ENCODE measurements at places on chromosomes 11 and 22.

GRCh38 chr11:117610901-117611300, 186.1 kb downstream of the DSCAML1 start:
- no peak for DNase-seq

DNA sequence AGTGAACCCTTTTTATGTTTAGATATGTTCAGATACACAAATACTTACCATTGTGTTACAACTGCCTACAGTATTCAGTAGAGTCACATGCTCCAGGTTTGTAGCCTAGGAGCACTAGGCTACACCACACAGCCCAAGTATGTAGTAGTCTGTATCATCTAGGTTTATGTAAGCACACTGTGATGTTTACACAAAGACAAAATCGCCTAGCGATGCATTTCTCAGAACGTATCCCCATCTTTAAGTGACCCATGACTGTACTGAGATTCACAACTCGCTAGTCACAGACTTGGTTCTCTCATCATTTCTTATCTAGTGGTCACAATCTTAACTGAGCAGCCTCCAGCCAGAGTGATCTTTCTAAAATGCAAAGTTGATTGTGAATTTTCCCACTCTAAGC, 119.2 kb downstream of the RASSF10 start:
- DNase-seq = no peak

DNA sequence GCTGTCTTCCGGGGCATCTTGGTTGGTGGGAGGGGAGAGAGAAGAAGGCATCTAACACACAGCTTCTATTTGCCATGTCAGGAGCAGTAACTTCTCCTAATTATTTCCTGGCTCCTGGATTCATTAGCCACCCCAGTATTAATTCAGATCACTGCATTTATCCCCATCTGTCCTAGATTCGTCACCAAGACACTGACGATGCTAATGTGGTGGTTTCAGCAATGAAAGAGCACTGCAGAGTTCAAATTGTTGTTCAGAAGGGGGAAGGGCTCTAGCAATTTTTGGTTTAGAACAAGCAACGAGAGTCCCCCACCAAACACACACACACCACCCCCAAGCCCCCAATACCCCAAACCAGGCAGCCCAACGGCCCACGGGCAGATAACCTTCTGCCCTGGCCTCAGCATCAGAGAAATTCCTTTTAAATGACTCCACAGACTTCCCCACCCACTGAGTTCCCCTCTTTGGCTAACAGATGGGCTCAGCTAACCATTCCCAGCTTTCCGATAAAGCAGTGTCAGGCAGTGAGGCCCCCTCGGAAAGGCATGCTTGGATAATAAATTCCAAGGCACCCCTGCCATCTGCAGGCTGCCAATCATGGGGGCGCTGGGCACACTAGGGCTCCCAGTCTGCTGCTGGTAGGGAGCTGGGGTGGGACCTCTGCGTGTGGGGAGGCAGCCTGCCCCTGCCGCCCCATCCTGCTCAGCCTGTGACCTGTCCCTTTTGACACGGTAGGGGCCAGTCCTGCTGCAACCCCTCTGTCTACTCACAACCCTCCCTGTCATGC, 453.5 kb downstream of the MIAT start:
- no peak for DNase-seq

DNA sequence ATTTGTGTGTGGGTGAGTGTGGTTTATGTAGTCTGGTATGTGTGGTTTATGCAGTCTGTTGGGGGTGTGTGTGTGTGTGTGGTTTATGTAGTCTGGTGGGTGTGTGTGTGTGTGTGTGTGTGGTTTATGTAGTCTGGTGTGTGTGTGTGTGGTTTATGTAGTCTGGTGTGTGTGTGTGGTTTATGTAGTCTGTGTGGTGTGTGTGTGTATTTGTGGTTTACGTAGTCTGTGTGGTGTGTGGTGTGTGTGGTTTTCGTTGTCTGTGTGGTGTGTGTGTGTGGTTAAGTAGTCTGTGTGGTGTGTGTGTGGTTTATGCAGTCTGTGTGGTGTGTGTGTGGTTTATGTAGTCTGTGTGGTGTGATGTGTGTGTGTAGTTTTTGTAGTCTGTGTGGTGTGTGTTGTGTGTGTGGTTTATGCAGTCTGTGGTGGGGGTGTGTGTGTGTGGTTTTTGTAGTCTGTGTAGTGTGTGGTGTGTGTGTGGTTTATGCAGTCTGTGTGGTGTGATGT, 26.2 kb upstream of the PARVG start:
- no peak for DNase-seq

GRCh38 chr11:97794876-97795275, 1225.9 kb upstream of the CNTN5 start:
- DNase-seq = no peak

DNA sequence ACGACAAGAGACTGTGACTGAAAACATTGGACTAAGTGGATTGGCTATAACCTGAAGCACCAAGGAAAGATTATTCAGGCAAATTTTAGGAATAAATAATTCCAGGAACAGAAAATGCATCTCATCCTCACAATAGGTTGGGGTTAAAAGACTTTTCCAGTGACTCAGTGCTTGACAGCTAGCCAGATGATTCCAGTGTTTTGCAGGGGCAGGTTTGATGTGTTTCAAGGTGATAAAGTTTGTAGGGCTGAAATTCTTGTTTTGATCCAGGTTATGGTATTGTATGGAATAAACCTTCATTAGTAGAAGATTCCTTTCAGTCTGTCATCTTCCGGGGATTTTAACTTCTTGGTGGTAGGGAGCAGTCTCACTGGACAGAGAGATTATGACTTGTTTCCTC, 2.3 kb downstream of the EXT2 start:
- DNase-seq = no peak

DNA sequence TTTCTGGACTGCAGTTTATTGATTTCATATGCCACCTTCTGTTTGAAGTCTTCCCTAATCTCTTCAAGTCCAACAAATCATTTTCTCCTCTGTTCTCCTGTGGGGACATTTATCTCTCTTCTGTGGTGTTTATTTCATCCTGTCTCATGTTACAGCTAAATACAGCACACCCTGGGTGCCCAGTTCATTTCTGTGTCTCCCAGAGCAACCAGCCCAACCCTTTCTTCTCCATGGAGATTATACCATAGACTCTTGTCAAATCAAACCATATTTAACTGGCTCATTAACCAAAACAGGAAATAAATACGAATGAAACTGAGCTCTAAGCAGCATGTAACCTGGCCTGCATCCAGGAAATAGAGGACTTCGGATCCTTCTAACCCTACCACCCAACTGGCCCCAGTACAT, at the start of gene MS4A8:
TSS of gene MS4A8 (plus strand) at position 329 of the 408 bp plus-strand sequence. CDS start 1,249 bp downstream, outside the sequence.
- DNase-seq = no peak

DNA sequence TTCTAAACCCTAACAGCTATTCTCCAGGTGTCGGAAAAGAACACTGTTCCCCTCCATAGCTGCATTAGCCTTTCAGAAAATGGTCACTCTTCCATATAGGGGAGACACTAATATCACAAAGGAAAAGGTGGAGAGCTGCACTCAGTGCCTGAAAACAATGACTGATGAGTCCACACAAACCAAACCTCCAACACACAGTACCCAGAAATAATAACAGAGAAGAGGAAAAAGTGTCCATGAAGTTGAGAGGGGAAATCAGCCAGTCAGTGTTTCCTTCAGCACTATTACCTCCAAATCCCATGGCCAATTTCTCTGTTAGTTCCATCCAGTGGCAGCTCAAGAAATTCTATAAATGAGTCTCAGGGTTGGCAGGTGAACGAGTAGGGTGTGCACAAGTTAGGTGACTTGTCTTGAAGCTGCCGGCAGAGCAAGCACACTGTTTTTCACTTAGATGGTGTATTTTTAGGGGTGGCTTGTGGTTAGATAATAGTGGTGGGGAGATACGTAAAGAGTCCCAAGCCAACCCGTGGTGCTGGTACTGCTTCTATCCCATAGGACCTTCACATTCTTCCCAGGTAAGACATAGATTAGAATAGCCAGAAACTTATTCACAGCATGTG, 84.5 kb upstream of the CHRM4 start:
- no peak for DNase-seq

DNA sequence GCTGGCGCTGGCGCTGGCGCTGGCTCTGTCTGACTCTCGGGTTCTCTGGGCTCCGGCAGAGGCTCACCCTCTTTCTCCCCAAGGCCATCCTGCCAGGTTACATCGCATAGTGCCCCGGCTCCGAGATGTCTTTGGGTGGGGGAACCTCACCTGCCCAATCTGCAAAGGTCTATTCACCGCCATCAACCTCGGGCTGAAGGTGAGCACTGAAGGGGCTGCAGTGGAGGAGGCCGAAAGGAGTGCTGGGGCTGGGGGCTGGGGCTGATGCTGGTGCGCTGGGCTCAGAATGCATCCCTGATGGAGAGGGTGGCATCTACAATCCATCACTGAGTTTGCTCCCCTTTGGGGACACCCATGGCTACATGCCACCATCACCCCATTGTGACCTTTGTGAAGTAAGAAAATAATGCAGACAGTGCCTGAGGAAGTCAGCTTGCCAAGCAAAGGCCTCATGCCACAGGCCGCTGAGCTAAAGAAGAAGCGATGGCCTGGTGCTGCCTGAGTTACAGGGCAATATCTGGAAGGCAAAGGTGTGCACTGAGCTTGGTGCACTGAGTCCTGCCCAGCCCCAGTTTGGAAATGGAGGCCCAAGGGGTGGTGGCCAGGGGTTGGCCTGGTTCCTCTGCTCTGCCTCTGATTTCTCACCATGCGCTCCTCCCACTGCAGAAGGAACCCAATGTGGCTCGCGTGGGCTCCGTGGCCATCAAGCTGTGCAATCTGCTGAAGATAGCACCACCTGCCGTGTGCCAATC, 620 bp downstream of the SMPD1 start:
- no peak for DNase-seq

GRCh38 chr11:96074551-96075310, 150.8 kb upstream of the MTMR2 start:
- DNase-seq = no peak

GRCh38 chr22:37024339-37025157, 5.0 kb downstream of the MPST start:
- no peak for DNase-seq

DNA sequence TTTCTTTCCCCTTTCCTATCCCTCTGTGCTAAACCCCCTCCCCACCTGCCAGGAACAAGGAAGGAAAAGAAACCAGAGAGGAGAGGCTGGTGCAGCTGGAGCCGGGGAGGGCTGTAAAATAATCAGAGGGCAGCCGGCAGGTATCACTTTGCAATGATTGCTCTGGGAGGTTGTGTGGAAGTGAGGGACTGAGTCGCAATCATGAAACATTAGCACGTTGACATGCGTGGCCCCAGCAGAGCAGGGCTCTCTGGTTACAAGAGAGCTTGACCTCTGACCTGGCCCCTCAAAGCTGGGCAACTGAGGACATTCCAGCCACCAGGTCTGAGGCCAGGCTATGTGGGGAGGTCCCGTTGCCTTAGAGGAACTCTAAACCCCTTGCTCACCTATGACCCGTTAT, 170.8 kb upstream of the BDNF start:
- DNase-seq = no peak

DNA sequence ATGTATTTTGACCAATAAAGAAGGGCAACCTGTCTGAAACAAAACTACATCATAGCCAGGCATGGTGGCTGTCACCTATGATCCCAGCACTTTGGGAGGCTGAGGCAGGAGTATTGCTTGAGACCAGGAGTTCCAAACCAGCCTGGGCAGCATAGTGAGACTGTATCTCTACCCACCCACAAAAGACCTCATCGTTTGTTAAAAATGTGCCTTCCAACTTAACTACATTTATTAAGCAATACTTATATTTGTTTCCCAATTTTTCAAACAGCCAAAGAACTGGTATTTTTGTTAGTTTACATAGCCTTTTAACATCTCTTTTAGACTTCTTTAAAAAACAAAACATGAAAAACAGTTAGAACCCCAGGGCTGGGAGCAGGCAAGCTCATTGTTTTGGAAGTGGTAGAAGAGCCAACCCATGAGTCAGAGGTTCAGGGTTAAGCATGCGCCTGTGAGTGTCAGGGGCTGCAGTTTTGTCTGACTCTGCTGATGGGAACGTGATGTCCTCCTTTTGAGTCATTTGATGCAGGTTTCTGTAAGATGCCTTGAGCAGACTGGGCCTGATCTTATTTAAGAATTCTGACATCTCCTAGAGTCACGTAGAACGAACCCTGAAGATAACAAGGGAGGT, 53.9 kb upstream of the CRTAM start:
- DNase-seq = no peak

DNA sequence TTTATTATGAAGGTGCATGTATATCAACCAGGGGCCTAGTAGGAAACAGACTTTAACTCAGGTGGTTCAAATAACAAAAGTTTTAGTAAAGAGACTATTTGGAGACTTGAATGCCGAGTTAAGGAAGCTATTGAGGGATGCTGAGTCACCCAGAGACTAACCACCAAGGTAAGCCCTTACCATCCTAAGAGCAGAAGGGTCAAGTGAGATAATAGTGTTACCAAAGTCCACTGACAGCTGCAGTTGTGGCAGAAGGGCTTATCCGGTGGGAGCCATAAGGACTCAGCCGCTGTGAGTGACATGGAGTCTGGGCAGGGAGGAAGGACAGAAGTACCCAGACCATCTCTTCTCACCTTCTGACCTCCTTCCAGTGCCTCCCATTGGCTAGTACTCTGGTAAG, 134.0 kb downstream of the INSC start:
- DNase-seq = no peak

DNA sequence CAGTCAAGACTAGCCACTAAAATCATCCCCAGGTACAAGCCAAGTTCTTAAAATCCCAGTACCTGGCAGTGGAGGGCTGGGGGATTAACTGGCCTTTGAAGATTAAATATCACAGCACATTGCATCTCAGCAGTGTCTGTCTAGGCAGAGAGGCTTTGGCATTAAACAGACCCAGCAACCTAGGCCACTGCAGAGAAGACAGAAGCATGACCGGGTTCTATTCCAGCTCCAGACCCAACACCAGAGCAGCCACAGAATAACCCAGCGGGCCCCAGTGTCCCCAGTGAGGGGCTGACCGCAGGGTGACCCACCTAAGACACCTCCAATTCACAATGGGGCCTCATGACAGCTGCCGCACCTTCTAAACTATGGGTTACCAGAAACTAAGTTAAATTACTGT, 88.2 kb downstream of the SHANK2 start:
- DNase-seq = no peak

- DNase-seq = no peak
Observed at GRCh38 chr11:77183431-77183984, 55.5 kb downstream of the MYO7A start.

DNA sequence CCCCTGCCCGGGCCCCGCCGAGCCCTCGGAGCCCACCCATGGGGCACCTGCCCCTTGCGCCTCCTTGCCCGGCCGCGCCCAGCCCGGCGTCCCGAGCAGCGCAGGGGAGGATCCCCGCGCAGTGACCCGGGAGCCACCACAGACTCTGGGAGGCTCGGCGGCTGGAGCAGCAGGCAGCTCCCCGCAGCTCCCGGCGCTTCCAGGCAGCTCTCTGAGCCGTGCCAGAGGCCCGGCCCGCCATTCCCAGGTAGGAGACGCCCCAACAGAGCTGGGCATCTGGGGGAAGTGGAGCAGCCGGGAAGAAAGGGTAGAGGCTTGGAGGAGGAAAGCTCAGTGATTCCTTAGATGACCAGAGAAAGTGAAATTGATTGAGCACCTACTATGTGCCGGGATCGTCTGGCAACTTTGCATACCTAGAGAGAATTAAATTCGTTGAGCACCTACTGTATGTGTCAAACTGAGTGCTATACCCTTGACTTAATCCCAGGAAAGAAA, 670 bp downstream of the RASD2 start:
- no peak for DNase-seq
